ENCODE measurements at places on chromosomes 5 and 9. TPM values are rescaled to one million over a fixed set of nuclear protein-coding genes. Genes with fewer than 3 reads are reported as not detected.

CPEB4 gene
- 11.1 TPM for total RNA-seq

DNA sequence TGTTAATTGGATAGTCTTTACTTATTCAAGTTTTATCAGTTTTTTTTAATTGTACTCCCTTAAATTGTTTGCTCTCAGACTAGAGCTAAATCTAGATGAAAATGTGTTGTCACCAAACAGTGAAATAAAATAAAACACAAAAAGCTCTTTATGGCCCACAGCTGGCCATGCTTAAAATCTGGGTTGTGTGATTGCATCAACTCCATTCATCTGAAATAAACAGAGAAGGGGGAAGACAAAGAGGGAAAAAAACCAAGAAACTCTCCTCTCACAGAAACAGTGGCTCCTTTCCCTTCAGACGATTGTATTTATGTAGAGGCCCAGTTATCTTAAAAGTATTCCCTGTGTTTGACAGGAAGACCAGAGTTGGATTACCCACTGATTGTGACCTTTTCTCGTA, 422.4 kb downstream of the IRX1 start:
- DNase-seq: no peak

DNA sequence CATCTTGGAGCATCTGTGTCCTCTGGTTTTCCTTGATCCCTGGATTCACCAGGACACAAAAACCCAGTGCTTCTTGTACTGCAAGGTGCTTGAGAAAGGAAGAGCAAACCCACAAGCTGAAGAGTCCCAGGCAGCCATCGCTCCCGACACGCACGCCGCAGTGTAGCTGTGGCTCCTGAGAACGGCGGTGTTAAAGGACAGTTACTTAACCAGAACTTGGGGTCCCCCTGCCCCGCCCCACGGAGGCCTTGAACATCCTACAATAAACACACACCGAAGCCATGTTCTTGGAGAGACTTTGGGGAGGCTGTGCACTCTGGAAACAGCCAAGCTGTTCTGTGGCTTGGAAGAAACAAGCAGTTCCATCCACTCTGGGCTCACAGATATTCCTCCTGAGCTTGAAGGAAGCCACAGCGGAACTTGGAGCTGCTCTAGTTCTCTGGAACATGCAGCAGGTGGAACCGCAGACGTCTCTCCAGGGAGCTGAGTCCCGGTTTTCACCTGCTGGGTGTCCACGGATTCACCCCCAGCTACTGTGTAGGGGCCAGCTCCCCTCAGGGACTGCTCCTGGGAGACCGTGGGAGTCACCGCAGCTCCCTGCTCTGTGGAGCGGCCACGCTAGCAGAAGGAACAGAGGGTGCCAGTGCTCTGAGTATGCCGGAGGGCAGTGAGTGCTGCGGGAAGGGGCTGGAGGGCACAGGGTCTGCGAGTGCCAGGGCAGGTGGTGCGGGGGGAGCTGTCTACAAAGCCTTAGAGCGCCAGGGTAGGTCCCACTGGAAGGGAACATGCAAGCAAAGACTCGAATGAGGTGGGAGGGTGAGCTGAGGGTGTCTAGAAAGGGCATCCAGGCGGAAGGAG, 107.3 kb downstream of the ADAMTS2 start:
- no peak for DNase-seq

GIN1 gene
- 2.7 TPM for total RNA-seq

- no peak for DNase-seq
Measured at GRCh38 chr5:4817767-4818166, 322.4 kb upstream of the ADAMTS16 start.

PCDHGA2 gene
- total RNA-seq: 2.6 TPM

TMEM174 gene
- total RNA-seq: not detected

HAVCR2 gene
- not detected for total RNA-seq

GRCh38 chr9:91186632-91187108, 175.0 kb downstream of the AUH start:
- no peak for DNase-seq
